HepG2 (cell line): ENCODE measurements at places on chromosomes 5 and 9.
A peak's percentile ranks its signal among the peaks of the same experiment; 100 is the strongest.

DNA sequence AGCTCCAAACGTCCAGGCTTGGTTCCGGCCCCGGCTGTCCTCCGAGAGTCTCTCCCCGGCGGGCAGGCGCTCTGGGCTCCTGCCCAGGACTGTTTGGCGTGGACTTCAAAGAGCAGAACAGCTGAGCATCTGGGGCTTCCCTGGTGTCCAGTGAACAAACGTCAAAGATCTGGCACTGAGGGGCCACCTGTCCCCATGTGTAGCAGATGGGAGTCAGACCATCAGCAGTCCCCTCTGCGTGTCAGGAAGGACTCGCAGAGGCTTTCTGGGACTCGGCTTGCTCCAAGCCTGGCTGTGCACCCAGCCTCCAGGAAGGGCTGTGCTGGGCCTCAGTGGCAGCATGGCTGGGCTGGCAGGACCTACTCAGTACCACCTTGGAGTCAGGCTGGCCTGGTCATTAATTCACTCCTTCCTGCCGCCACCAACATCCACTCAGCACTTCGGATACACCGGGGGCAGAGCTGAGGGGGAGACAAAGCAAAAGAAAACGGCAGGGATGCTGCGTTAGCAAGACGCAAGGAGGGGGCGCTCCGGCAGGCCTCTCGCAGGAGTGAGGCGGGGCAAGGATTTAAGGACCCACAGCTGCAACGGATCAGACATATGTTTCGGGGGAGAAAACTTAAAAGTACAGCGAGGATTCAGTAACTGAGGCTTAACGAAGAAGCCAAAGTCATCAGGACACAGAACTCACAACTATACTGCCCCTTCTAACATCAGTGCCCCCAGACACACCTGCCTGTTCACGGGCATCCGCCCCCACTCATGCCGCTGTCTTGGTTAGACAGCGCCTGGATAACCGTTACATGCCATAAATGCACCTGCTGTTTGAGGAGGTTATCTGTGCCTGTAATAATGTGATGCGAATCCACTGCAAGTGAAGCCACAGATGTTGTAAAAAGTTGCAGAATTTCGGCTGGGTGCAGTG is 164.5 kb upstream of the PHYKPL start:
- DNase-seq = no peak

DNA sequence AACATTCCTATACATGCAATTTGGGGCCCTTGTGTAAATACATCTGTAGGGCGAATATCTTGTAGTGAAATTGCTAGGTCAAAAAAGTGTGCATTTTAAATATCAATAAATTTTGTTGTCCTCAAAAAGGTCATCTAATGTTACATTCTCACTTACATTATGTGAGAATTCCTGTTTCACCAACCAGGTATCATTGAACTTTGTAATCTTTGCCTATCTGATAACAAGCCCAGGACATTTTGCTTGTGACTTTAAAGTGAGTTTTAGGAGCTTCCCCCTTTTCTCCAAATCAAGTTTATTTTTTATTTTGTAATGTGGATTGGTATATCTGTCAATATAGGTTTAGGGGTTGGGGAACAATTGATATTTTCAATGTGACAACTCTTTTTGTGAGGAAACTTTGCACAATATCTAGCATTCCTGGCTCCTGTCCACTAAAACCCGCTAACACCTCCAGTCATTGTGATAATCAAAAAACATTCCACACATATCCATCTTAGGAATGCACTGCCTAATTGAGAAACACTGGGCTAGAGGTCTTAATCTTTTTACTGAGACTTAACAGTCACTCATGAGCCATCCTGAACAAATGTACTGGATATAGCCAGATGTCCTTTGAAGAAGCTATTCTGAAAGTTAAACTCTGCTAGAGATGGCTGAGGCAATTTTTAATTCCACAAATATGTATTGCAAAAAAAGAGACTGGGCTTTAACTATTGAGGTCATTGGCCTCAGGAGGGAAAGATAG is 72.5 kb upstream of the SLC1A1 start:
- no peak for DNase-seq

GRCh38 chr9:124457887-124458431 is 7.7 kb downstream of the ADGRD2 start:
- no peak for DNase-seq

DNA sequence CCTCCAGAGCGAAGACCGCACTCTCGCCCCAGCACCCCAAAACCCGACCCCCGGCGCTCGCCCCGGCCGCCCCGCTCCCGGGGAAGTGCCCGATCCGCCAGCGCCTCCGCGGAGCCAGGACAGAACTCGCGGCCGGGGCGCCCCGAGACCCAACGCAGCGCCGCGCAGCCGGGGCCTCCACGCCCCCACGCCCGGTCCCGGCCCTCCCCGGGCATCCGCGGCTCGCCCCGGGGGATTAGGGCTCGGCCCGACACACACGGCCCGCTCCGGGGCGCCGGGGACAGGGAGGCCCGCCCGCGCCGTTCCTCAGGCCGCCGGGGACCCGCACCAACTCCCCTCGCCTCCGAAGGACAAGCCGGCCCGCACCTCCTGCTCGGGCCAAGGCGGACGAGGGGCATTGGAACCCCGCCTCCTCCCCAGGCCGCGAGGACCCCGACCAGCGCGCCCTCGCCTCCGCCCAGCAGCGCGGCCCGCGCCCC is 544 bp downstream of the FNBP1 start:
- DNase-seq = no peak

DNA sequence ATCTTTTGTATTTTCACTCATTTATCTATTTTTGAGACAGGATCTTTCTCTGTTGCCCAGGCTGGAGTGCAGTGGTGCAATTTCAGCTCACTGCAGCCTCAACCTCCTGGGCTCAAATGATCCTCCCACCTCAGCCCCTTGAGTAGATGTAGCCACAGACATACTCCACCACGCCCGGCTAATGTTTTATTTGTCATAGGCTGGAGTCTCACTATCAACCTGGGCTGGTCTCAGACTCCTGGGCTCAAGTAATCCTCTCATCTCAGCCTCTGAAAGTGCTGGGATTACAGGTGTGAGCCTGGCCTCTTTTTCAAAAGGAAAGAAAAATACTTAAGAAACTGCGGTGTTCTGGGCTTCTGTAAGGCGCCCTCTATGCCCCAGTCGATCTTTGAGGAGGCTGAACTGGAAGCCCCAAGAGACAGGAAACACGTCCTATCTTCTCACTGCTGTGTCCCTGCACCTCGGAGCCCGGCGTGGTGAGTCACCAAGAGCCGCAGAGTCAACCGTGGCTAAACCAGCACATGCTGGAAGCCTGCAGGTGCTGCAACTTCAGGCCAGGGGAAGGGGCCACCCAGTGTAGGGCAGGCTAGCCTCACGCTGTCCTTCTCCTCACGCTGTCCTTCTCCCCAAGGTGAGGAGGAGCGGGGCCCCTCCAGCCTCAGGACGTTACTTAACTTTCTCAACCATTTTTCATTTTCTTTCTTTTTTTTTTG is 15.2 kb upstream of the LHX3 start:
- no peak for DNase-seq

GRCh38 chr5:125584140-125584520 is 837.7 kb upstream of the ZNF608 start:
- DNase-seq = no peak

GRCh38 chr9:31166516-31166915 is 1217.9 kb upstream of the ACO1 start:
- no peak for DNase-seq

DNA sequence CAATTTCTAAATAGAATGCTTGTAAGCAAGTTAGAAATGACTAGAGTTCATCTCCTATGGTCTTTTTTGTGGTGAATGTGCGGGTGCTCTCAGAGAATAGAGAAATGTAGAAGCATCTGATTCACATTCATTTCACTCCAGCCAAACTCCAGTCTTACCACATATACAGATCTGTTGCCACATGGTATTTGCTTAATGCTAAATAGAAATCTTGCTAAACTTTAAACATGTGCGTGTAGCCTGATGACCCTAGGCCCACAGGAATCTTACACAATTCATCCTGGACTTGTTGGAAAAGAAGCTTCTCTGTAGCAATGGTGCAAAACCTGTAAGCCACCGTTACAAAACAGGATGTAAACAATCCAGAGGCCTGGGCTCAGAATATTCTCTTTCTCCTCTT is 135.2 kb downstream of the PCSK1 start:
- DNase-seq = peak; percentile 98

DNA sequence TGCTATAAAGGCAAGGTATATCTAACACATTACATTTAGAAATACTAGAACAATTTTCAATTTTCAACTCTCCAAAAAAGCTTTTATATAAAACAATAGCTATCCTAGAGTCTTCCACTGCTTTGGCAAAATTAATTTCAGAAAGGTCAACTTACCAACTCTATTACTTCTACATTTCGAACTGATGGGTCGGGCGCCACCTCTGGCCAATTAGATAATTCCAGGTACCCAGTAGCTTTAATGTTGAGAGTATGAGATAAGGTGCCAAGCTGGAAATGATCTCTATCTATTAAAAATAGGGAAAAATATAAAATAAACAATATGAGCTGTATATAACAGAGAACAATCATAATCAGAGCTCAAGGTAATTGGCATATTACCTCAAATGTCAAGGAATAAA is 166.6 kb downstream of the AP3B1 start:
- DNase-seq = no peak

GRCh38 chr5:72126796-72127195 is 19.5 kb downstream of the MAP1B start:
- no peak for DNase-seq

DNA sequence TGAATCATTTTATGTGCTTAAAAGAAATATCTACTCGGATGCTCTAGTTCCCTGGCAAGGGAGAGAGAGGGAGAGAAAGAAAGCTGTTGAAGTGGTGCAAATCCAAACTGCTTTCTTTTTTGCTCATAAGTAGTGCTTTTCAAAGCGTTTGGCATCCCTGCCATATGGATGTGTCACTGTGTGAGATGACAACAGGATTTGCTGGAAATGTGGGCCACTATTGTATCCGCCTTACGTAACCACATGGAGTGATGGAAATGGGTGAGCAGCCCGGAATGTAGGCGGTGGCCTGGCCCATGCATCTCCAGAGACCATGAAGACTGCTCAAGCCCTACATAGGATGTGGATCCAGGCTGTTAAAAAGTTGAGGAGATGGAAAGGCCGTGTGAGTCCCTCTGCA is 30.8 kb downstream of the TJP2 start:
- DNase-seq = peak; percentile 47

GRCh38 chr9:12968093-12968492 is 193.3 kb downstream of the LURAP1L start:
- no peak for DNase-seq

GRCh38 chr5:109143031-109143430 is 266.7 kb downstream of the PJA2 start:
- no peak for DNase-seq

DNA sequence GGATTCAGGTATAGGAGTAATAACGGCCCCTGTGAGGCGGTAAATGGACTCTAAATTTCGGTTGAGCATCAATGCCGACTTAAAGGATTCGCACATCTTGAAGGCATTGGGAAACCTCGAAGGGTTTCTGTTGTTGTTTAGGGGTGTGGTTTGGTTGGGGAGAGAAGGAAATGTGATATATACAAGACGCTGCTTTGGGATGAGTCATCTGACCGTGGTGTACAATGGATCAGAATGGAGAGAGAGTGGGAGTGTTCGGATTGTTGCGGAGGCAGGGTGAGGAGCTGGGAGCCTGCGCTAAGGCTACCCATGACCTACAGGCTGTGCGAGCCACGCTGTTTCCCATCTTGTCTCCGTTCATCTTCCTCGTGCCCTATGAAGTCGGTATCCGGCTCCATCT is 60.4 kb upstream of the ERCC6L2 start:
- DNase-seq = no peak

DNA sequence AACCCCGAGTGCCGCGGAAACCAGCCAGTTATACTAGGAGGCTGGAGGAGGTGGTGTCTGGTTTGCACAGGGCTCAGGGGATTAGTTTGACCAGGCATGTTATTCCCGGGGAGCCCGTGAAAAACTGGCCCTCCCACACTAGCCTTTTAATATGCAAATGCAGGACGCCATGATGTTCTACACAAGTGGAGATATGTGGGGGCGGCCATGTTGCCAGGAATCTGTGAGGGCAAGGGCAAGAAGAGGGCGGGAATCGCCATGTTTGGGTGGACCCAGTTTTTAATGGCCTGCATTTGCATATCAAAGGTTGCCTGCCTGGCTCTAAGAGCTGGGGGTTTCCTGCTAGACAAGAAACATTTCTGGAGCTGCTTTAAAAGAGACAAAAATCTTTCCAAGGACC is 940.7 kb downstream of the CDH18 start:
- DNase-seq = no peak

DNA sequence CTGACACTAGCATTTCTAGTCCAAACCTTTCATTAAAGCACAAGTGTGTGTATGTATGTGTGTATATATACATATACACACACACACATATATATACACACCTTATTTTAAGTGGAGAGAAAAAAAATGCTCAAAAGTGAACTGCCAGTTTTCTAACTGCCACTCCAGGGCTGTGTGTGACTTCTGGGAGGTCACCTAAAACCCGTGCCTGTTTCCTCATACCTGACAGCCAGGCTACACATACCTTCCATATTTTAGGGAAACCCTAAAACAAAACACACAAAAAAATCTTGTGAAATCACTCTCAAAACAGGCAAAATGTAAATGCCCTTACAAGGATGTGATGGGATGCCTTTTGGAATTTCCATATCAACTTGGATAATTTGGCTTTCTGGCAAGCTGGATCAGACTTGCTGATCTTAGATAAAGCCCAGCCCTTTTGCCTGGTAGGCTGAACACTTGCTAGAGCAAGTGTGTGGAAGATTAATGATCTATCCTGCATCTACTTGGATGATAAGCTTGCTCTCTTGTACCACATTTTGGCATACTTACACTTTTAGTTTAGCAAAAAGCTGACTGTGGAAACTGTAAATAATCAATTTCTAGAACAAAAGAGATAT is 127.8 kb downstream of the GNAQ start:
- DNase-seq = no peak

DNA sequence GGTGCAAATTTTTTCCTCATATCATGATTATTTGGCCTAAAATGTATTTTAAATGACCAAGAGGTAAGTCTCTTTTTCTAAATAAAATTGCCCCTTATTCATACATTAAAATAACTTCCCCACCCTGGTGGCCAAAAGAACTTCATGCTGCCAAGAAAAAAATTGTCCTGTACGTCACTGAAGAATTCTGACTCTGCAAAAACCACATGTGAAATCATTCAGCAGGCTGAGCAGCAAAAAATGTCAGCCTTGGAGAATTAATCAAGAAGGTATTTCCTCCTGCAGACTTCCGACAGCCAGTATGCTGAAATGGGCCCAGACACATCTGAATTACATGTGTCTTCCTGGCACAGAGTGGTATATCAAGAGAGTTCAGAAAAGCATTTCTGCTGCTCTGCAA is 94.6 kb upstream of the HMHB1 start:
- no peak for DNase-seq

DNA sequence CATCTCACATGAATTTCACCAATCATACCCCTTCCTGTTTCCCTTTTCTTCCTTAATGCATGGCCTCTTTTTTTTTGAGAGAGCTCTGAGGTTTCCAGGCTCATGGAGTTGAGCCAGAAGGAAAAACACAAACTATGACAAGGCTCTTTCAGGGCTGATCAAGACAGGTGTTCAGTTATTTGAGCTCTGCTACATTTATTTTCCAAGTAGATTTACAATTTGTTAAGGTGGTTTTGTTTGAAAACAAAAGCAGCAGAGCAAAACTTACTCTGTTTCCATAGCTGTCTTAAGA is 62.4 kb upstream of the IL7R start:
- DNase-seq = no peak
